Stimulated activated CD8-positive, alpha-beta memory T cell treated with anti-CD3 and anti-CD28 coated beads, Interleukin-7, amount 100 ng/mL, for 1 hour (primary cell): ENCODE measurements at places on chromosomes 12 and 14.

DNA sequence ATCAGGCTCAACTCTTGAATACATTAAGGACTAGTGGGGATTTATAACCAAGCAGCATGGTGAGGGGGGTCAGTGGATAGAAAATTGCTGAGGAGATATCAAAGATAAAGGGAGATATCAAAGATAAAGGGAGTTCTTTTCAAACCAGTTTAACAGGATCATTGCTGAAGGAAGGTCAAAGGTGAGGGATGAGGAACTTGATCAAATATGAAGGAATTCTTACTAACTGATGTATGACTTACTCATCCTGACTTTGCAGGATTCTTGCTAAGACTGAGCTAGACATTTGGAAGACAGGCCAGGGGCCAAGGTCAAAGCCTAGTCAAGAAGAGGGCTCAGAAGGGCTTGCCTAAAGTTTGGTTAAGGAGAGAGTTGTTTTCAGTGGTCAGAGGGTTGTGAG, 4.8 kb downstream of the ABHD4 start:
- DNase-seq, result no peak

- no peak for DNase-seq
These were observed 70.6 kb downstream of the PTHLH start for GRCh38 chr12:27901959-27902358.

DNA sequence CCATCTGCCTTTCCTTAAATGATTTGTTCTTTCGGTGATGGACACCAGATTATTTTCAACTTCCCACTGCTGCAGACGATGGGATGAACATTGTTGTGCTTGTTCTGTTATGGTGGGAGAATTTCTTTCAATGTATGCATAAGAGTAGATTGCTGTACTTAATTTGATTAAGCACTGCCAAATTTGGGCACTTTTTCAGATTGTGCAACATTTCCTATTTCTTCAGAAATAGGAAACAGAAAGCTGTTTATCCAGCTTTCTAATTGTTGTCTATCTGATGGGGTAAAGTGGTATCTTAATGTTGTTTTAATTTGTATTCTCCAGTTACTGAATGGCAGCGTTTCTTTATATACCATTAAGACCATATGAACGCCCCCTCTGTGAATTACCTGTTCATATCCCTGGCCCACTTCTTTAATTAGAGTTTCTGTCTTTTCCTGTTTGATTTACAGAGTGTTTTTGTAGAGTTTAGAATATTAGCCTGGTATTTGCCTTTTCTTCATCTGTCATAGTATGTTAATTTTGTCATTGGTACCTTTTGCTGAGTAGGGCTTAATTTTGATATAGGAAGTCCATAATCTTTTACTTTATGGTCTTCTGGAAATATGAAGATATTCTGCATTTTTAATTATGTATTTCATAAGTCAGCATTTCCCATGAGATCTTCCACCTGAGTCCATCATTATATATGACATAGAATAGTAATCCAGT, 59.6 kb downstream of the DIP2B start:
- DNase-seq, result no peak

DNA sequence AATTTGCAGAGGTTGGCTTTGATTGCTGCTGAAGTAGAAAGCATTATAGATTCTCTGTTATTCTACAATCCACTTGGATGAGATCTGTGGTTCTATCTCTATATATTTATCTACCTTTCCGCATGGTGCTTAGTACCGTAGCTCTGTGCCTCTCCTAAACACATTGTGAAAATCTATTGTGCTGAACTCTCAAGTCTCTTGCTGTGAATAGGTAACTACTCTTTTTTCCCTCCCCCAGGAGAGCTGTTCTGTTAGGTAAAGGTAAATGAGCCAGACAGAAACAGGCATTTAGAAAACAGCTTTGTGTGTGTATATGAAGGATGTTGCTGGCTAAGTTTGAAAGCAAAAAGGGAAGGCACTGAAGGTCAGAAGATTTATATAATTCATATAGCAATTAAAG, 112.6 kb downstream of the BRMS1L start:
- DNase-seq, result no peak

- no peak for DNase-seq
These were observed 22.0 kb downstream of the TTC9 start for GRCh38 chr14:70663707-70664179.

- no peak for DNase-seq
These were observed 129.5 kb downstream of the FBXL14 start for GRCh38 chr12:1464925-1465324.

DNA sequence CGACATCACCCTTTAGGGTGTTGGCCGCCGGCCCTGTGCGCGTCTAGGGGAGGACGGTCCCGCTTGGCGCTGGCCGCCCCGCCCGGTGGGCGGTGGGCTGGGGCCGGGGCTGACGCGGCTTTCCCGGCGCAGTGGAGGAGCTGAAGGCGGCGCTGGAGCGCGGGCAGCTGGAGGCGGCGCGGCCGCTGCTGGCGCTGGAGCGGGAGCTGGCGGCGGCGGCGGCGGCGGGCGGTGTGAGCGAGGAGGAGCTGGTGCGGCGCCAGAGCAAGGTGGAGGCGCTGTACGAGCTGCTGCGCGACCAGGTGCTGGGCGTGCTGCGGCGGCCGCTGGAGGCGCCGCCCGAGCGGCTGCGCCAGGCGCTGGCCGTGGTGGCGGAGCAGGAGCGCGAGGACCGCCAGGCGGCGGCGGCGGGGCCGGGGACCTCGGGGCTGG, 3.6 kb downstream of the TNFAIP2 start:
- DNase-seq, result no peak

DNA sequence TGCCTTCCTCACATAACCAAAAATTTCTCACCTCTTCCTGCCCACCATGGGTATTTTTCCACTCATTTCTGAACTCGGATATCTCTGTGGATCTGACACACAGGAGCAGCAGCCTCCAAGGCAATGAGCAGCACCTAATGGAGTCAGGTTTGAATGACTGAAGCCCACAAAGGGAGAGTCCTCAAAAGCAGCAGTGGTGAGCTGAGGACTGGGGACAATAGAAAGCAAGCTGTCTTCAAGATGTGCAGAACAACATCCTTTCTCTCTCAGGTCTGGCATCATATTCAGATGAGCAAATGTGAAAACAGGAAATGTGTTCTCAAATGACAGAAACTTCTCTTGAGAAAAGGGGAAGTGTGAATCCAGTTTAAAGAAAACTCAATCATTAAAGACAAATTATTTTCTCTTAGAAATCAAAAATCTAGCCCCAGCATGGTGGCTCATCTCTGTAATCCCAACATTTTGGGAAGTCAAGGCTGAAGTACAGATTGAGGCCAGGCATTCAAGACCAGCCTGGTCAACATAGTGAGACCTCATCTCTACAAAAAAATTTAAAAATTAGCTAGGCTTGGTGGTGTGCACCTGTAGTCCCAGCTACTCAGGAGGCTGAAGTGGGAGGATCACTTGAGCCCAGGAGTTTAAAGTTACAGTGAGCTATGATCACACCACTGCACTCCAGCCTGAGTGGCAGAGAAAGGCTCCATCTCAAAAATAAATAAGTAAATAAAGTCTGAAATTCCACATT, 54.2 kb downstream of the C12orf42 start:
- no peak for DNase-seq

GRCh38 chr12:24233519-24234246, 284.2 kb upstream of the SOX5 start:
- no peak for DNase-seq

GRCh38 chr12:62533755-62534107, 67.1 kb downstream of the MON2 start:
- no peak for DNase-seq

GRCh38 chr14:55580470-55581341, 699 bp downstream of the KTN1 start:
- DNase-seq, result peak; percentile 11

DNA sequence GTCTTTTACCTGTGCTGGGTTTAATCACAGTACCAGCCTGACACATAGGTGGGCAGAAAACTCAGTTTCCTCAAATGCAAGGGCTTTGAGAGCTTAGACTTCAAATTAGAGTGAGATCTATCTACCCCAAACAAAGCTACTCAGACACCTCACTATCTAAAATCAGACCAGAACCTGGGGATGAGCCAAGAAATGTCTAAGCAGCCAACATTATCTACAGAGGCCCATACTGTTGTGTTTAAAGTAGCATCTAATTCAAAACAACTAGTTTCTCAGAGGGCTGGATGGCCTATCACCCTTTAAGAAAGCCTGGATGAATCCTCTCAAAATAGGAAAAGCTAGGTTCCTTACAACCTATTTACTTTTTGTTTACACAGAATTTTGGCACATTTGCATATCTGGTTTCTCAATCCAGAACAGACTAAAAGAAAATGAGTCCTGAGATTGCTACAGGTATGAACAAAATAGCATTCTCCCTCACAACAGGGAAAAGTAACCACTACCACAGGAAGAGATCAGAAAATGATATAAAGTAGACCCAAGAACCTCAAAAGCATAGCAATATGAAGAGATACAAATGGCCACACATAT, 142.4 kb downstream of the ZFP36L1 start:
- no peak for DNase-seq

DNA sequence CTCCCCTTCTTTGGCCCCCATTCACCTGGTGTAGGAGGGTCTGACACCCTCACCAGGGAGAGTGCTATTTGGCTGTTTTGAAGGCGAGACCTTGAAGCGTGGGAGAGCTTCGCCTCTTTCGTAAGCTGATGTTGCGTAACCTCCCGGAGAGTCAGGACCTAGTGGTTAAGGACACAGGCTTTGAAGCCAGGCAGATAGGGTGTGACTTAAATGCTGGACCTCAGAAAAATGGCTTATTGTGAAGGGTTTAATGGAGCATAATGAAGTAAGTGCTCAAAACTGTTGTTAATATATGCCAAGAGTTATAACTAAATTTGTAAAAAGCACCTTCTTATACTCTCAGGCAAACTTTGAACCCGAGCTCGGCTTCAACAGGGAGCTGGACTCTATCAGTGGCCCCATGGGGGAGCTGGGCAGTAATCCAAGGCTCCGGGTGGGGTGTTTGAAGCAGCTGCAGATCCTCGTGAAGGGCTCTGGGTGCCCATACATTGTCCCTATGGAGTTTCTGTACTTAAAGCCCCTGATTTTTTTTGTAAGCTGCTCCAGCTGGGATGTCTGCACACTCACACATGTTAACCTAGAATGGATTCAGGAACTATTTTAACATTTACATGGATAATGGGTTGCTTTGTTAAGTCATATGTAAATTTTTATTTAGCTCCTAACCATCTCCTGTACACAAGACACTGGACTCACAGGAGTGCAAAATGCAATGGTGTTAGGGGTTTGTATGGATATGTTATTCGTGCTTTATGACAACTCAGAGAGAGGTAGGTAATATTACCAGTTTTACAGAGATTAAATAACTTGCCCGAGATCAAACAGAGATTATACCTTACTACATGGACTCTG, 26.0 kb downstream of the PPFIBP1 start:
- DNase-seq, result no peak

DNA sequence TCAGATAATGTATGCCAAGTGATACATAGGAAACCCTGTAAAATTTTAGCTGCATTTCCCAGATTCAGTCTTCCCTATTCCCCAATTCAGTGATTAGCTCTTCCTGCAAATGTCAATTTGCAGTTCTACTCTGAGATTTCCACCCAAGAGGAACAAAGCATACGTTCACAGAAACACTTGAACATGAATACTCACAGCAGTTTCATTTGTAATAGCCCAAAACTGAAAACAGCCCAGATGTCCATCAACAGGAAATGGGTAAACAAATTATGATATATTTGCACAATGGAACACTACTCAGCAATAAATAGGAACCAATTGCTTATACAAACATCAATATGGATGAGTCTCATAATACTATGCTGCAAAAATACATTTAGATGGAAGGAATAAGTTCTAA, 194.2 kb downstream of the GXYLT1 start:
- no peak for DNase-seq

DNA sequence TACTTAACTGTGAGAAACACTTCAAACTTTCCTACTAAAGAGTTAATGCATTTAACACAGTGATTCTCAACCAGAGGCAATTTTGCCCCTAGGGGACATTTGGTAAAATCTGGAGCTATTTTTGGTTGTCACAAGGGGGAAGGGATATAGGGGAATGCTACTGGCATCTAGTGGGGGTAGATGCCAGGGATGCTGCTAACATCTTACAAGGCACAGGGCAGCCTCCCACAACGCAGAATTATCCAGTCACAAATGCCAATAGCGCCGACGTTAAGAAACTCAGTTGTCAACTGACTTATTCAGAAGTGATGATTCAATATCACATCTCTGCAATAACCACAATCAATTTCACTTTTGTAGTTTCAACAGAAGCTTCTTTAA, 2.0 kb downstream of the EEA1 start:
- no peak for DNase-seq

- DNase-seq, result no peak
These were observed 541.6 kb downstream of the TMEM121 start for GRCh38 chr14:106067935-106068334.

DNA sequence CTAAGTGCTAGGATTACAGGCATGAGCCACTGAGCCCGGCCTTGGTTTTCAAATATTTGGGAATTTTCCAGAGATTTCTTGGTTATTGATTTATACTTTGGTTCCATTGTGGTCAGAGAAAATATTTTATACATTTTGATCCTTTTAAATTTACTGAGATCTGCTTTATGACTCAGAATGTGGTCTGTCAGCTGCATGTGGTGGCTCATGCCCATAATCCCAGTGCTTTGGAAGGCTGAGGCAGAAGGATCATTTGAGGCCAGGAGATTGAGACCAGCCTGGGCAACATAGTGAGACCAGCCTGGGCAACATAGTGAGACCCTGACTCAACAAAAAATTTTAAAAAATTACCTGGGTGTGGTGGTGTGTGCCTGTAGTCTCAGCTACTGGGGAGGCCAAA, 49.8 kb downstream of the ADCK1 start:
- no peak for DNase-seq

GRCh38 chr14:71261206-71261605, 353.9 kb downstream of the PCNX1 start:
- DNase-seq, result no peak

GRCh38 chr12:43281563-43281962, 270.4 kb downstream of the ADAMTS20 start:
- no peak for DNase-seq

DNA sequence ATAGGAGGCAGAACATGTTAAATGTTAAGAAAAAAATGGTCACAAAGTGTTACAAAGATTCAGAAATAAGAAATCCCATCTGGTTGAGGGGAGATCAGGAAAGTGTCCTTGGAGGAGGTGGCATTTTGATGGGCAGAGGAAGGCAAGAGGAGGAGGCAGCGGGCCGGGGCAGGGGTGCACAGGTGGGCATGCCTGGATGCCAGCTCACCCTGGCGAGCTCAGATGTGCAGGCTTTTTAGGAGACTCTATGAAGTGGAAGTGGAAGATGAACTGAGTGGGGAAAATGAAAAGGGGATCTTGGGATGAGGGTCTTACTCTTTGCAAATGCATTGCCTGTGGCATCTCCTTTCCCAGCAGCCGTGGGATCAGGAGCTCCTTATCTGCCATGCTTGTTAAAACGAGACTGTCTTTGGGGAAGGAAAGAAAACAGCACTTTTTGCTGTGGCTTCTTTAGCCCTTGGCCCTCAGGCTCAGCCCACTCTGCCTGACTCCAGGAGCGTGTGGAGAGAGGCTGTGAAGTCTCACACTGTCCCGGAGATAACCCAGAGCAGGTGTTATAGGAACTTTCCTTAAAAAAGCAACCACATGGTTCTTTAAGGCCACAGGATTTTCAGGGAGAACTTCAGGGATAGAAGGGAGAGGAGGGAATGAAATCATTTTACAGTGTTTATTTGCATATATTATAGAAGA, 62.6 kb downstream of the ELK3 start:
- DNase-seq, result no peak

GRCh38 chr14:76828339-76829012, 2.3 kb downstream of the LRRC74A start:
- no peak for DNase-seq
